Large intestine (tissue), 12 donors: ENCODE measurements at places on chromosomes 11 and 22. TPM values are rescaled to one million over a fixed set of nuclear protein-coding genes. Genes with fewer than 3 reads are reported as not detected.

C11orf97 gene
- polyA plus RNA-seq, result not detected

GRCh38 chr11:111001986-111002611, 243.4 kb upstream of the POU2AF2 start:
- no peak overlapping the region for H3K4me3 ChIP-seq
- no peak for DNase-seq
- no peak overlapping the region for H3K27ac ChIP-seq
- no peaks in the 10 kb centered on the region for H3K4me1 ChIP-seq
- H3K36me3 ChIP-seq, result no peaks in the 10 kb centered on the region
- no peaks in the 10 kb centered on the region for H3K27me3 ChIP-seq

DNA sequence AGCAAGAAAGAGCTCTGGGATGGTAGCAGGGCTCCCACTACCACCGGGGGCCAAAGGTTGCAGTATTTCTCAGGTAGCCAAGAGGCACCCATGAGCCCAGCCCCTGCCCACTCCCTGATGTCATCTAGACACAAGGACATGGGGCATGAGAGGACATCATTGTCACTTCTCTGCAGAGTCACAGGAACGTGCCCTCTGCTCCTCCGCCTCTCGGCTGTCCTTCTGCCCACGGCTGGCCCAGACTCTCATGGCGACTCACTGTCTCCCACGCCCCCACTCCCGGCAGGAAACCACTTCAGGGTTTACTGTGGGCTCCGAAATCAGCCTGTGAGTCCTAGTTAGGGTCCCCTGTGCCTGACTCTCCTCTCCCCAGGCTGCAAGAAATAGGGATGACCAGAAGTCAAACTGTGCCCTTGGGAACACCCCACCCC, 1.8 kb upstream of the GAL start:
- H3K27me3 ChIP-seq, result peaks cover 54% of the 10 kb centered on the region
- H3K4me1 ChIP-seq, result peaks cover 7% of the 10 kb centered on the region
- no peak for DNase-seq
- H3K36me3 ChIP-seq, result no peaks in the 10 kb centered on the region
- H3K4me3 ChIP-seq, result no peak overlapping the region
- H3K27ac ChIP-seq, result no peak overlapping the region

SMC1B gene
- 0.27 TPM for polyA plus RNA-seq

OR10D3 gene
- polyA plus RNA-seq, result not detected

- DNase-seq, result no peak
- H3K4me1 ChIP-seq, result no peaks in the 10 kb centered on the region
- no peaks in the 10 kb centered on the region for H3K36me3 ChIP-seq
- H3K4me3 ChIP-seq, result no peak overlapping the region
Measured at GRCh38 chr11:58650496-58650895, 28.0 kb downstream of the CNTF start.

GRCh38 chr11:35722641-35723040, 60.1 kb downstream of the TRIM44 start:
- DNase-seq, result no peak
- H3K27me3 ChIP-seq, result no peaks in the 10 kb centered on the region
- no peak overlapping the region for H3K4me3 ChIP-seq
- no peaks in the 10 kb centered on the region for H3K4me1 ChIP-seq

DNA sequence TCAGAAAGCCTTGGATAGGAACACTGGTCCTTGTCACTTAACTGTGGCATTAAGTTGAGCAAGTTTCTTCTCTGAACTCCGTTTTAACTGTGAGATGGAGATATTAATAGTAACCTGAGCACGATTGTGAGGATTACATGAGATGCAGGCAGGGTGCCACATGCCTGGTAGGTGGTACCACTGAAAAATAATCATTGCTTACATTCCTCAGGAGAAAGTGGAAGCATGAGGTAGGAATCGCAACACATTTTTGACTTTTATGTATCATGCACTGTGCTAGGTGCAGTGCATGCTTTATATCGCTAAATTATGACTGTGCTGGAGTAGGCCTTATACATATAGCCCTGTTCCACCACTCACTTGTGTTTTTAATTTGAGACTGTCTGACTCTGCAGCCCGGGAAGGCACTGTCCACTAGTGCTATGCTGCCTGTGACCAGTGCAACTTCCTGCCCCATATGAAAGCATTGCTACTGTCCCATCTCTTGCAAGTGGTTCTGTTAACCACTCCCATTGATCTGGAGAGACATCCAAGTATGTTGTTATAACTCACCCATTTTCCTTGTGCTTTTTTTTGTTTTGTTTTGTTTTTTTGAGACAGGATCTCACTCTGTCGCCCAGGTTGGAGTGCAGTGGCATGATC, 1.0 kb downstream of the UQCR10 start:
- H3K36me3 ChIP-seq, result peaks cover 16% of the 10 kb centered on the region
- no peak for DNase-seq
- H3K4me3 ChIP-seq, result peak overlapping the region; percentile 98
- peaks cover 12% of the 10 kb centered on the region for H3K4me1 ChIP-seq
- H3K27me3 ChIP-seq, result no peaks in the 10 kb centered on the region
- no peak overlapping the region for H3K27ac ChIP-seq

SLC37A2 gene
- polyA plus RNA-seq, result 91.1 TPM
